ENCODE measurements at places on chromosomes 3 and 15. TPM values are rescaled to one million over a fixed set of nuclear protein-coding genes. Genes with fewer than 3 reads are reported as not detected.
A peak's percentile ranks its signal among the peaks of the same experiment; 100 is the strongest.

GRCh38 chr3:23809294-23809693 lies 3.5 kb downstream of the UBE2E1 start:
- no peak for DNase-seq

DNA sequence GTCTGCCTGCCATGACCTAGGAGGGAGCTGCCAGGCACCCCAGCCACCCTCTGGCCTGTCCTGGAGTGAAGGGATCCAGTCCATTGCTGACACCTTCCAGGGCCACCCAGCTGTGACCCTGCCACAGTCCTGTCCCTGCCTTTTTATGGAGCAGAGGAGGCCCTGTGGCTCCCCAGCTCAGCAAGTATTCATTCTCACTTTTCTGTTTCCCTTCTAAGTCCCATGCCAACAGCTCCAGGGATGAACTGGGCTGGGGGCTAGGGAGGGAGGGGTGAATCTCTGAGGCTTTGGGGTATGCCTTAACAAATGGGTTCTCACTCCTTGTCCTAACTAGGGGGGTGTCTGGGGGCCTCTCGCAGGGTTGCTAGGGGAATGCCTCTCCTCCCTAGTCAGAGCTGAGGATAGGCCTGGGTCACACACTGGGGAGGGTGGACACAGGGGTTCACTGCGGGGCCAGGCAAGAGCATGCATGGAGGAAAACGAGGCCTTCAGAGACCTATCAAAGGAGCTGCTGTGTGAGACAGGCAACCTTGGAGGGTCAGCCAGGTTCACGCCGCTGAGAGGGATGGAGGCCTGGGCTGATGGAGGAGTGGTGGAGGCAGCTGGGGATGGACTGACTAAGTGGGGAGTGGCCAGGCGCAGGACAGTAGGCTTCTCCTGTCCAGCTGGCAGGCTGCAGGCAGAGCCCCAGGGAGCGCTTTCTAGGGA lies 31.8 kb downstream of the EPHB3 start:
- DNase-seq: peak; percentile 63

- peak; percentile 86 for DNase-seq
Measured at GRCh38 chr3:50364573-50365079, 5.3 kb upstream of the TMEM115 start.

- no peak for DNase-seq
Measured at GRCh38 chr3:67558426-67558825, 96.0 kb downstream of the SUCLG2 start.

GRCh38 chr3:65425880-65426279 lies 612.8 kb downstream of the MAGI1 start:
- no peak for DNase-seq

GRCh38 chr3:99250272-99250671 lies 348.8 kb upstream of the DCBLD2 start:
- no peak for DNase-seq

GRCh38 chr3:95148107-95148506 lies 1085.2 kb downstream of the NSUN3 start:
- no peak for DNase-seq

Gene NR1I2
- total RNA-seq: 0.12 TPM

GRCh38 chr3:172107403-172107802 lies 68.0 kb downstream of the FNDC3B start:
- DNase-seq: no peak

Gene CHL1
- 7.0 TPM for total RNA-seq

- no peak for DNase-seq
Measured at GRCh38 chr3:48702320-48702920, 14.6 kb downstream of the IP6K2 start.

- DNase-seq: no peak
Measured at GRCh38 chr15:70060993-70061305, 36.8 kb downstream of the TLE3 start.

DNA sequence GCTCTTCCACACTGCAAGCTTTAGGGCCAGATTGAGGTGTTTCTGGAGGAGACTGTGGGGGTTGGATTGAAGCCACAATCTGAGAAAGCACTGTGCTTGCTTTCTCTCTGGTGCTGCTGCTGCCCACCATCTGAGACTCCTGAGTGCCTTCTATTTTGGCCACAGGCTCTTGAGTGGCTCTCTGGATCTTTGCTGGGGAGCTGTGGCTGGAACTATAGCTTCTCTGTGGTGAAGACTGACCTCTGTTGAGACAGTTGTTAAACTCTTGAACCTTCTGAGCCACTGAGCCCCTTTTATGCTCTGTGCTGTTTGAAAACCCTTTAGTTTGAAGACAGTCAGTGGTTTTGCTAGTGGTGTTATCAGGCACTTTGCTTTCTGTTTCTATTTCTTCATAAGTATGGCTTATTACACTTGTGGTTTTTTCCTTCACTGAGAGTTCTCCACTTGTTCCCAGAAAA lies 108.7 kb upstream of the TSPAN3 start:
- DNase-seq: no peak

Data from aorta (tissue), 5 donors.